Fibroblast of lung (primary cell): ENCODE measurements at places on chromosomes 4 and X. TPM values are rescaled to one million over a fixed set of nuclear protein-coding genes. Genes with fewer than 3 reads are reported as not detected.

Gene PYURF
- 98.1 and 102 TPM in 2 replicates for total RNA-seq

DNA sequence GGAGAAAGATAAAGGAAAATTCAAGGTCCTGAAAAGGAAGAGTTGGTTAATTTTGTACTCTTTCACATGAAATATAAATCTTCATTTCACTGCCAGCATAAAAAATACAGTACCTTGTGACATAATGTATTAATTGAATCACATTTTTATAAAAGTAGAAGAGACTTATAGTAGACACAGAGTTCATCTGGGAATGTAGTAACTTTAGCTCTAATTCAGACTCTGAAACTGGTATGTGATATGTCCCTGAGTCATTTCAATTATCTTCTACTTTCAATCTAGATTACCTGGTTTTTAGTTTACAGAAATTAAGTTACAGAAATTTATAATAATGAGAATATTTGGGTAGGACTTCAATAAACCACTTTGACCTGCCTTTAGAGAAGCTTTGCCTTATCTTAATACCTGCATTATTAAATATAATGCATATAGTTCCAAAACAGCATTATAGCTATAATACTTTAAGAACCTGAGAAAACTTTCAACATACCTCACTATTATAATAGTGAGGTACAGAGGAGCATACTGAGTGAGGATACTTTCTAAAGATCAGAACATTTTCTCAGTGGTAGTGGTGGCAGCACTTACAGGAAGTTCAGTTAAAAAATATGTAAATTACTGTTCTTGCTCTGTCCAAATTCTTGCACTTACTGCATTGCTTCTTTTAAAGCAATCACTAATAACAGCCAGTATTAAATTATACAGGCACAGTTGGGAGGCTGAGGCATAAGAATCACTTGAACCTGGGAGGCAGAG, 11.2 kb downstream of the NEK1 start:
- no peak overlapping the region for H3K27ac ChIP-seq
- no peak overlapping the region for H3K4me3 ChIP-seq
- DNase-seq, result no peak

GRCh38 chrX:101419489-101419888, 11.5 kb downstream of the HNRNPH2 start:
- H3K27me3 ChIP-seq, result no peaks in the 10 kb centered on the region
- H3K4me1 ChIP-seq, result no peaks in the 10 kb centered on the region
- no peak for DNase-seq

- H3K4me1 ChIP-seq, result no peaks in the 10 kb centered on the region
- no peaks in the 10 kb centered on the region for H3K36me3 ChIP-seq
- no peak overlapping the region for H3K27ac ChIP-seq
Observed at GRCh38 chrX:133638285-133638684, 223.0 kb upstream of the GPC4 start.
